ENCODE measurements at places on chromosomes 1 and 21. TPM values are rescaled to one million over a fixed set of nuclear protein-coding genes. Genes with fewer than 3 reads are reported as not detected.

The CBR3 gene
- total RNA-seq, result 7.6 TPM

The RSPH1 gene
- total RNA-seq, result not detected

DNA sequence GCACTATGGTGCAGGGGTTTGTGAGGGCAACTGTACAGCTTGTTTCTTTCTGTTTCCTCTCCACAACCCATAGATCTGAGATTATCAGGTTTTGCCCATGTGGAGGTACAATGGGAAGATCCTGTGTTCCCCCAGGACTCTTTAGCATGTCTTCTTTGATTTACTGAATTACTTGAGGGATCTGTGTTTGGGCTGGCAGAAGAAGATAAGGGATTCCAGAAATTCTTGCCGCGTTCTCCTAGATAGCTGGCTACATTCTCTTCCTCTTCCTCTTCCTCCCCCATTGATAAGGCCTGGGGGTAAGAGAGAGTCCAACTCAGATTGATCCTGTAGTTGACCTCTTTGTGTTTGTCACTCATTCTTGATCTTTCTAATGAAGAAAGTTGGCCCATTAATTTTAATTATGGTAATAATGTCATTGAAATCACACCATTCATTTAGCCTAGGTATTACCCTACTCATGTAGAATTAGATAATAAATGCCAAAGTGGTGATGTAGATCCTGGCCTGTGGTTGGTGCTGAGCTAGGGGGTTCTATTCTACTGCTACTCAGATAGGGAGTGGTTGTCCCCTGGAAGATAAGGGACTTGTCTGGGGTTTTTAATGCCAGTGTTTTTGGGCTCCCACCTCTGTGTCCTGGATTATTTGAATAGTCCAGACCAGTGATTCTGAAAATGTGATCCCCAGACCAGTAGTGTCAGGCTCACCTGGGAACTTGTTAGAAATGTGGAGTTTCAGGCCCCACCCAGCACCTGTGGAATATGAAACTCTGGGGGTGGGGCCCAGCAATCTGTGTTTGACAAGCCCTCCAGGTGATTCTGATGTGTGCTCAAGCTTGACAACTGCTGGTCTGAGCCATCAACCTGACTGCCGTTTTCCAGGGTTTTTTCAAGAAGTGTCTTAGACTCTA lies 122.2 kb downstream of the NOS1AP start:
- no peaks in the 10 kb centered on the region for H3K27me3 ChIP-seq
- H3K4me1 ChIP-seq, result no peaks in the 10 kb centered on the region
- no peak overlapping the region for H3K4me3 ChIP-seq
- DNase-seq, result no peak

The KCNA2 gene
- total RNA-seq, result 0.24 TPM

DNA sequence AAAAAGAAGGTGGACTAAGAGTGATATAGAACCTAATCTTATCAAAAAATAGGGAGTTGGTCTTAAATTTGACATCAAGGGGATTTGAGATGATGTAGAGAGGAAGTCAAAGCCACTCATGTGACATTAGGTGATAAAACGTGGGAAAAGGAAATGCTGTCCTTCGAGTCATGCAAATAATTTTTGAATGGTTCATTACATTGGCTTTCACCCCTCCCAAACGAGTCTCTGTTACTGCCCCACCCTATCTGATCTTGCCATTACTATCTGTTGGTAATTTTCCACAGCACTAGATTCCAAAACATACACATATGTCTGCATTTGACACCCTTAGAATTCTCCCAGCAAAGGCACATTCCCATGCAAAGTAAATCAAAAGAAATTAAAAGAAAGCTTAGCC lies 531.1 kb upstream of the ADAMTS5 start:
- no peaks in the 10 kb centered on the region for H3K4me1 ChIP-seq
- no peaks in the 10 kb centered on the region for H3K27me3 ChIP-seq
- no peak overlapping the region for H3K27ac ChIP-seq
- no peak for DNase-seq
- no peak overlapping the region for H3K4me3 ChIP-seq

The RGSL1 gene
- total RNA-seq, result not detected

DNA sequence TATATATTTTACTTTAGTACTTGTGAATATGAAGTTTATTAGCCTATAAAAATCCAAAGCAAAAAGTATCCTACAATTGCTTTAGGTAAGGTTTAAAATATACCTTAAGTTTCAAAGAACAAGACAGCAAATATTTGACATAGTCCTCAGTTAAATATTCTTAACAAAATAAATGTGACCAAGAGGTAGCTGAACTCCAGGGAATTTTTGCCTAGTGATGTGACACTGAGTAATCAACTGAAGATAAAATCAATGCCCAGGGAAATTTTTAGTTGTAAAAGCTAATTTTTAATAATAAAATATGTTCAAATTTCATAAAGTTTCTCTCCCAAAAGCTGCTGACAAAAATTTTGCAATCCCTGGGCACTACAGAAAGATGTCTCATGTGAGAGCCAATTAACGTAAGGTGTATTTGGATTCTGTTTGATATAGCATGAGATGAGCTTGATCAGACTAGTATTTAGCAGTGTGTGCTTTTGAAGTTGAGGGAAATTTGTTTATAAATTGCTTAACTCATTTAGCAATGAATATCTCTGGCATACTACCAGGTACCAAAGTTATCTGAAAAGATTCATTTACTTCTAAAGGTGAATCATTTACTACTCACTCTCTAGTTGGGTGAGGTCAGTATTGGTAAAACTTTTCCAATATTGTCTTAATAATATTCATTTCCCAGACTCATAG lies 80.2 kb upstream of the PALMD start:
- H3K4me1 ChIP-seq, result no peaks in the 10 kb centered on the region
- H3K36me3 ChIP-seq, result no peaks in the 10 kb centered on the region
- no peak overlapping the region for H3K27ac ChIP-seq
- no peaks in the 10 kb centered on the region for H3K27me3 ChIP-seq
- DNase-seq, result no peak
- H3K4me3 ChIP-seq, result no peak overlapping the region

- no peak overlapping the region for H3K27ac ChIP-seq
- DNase-seq, result no peak
- H3K36me3 ChIP-seq, result no peaks in the 10 kb centered on the region
- H3K27me3 ChIP-seq, result peaks cover 5% of the 10 kb centered on the region
- H3K4me3 ChIP-seq, result no peak overlapping the region
Measured at GRCh38 chr1:22556391-22557104, 6.7 kb upstream of the EPHA8 start.

GRCh38 chr21:42997053-42997452 lies 22.7 kb downstream of the PKNOX1 start:
- no peak overlapping the region for H3K27ac ChIP-seq
- no peaks in the 10 kb centered on the region for H3K4me1 ChIP-seq
- no peak for DNase-seq
- no peaks in the 10 kb centered on the region for H3K36me3 ChIP-seq
